Thoracic aorta (tissue), 2 donors: ENCODE measurements at places on chromosomes 6 and 20. TPM values are rescaled to one million over a fixed set of nuclear protein-coding genes. Genes with fewer than 3 reads are reported as not detected.

COL19A1 gene
- not detected for total RNA-seq

ARMH2 gene
- not detected for total RNA-seq

- no peak overlapping the region for H3K27ac ChIP-seq
- no peaks in the 10 kb centered on the region for H3K36me3 ChIP-seq
- no peak for DNase-seq
- no peak overlapping the region for H3K4me3 ChIP-seq
These were observed 16.9 kb downstream of the CDH22 start for GRCh38 chr20:46291401-46291800.

DNA sequence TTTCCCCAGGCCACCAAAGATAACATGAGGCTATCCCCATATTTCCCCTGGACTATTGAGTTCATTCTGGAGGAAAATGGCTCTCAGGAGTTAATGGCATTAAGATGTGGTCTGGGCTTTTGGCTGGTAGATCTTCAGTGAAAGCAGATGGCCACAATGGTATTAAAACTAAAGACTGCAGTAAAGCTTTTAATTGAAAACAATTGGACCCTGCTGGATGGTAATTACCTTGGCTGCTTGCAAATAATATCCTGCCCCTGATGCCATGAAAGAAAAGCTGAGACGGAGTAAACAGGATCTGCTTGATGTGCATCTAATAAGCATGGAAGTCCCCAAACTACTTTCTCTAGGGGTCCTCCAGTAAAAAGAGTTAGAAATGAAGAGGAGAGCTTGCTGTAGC, 255.8 kb downstream of the QKI start:
- H3K36me3 ChIP-seq, result no peaks in the 10 kb centered on the region
- H3K27ac ChIP-seq, result no peak overlapping the region
- H3K27me3 ChIP-seq, result no peaks in the 10 kb centered on the region
- H3K4me3 ChIP-seq, result no peak overlapping the region
- H3K4me1 ChIP-seq, result peaks cover 4% of the 10 kb centered on the region

- no peak overlapping the region for H3K27ac ChIP-seq
- H3K36me3 ChIP-seq, result peaks cover 29% of the 10 kb centered on the region
- H3K4me1 ChIP-seq, result peaks cover 3% of the 10 kb centered on the region
- DNase-seq, result no peak
These were observed 5.9 kb downstream of the ZSCAN31 start for GRCh38 chr6:28330041-28330440.

DNA sequence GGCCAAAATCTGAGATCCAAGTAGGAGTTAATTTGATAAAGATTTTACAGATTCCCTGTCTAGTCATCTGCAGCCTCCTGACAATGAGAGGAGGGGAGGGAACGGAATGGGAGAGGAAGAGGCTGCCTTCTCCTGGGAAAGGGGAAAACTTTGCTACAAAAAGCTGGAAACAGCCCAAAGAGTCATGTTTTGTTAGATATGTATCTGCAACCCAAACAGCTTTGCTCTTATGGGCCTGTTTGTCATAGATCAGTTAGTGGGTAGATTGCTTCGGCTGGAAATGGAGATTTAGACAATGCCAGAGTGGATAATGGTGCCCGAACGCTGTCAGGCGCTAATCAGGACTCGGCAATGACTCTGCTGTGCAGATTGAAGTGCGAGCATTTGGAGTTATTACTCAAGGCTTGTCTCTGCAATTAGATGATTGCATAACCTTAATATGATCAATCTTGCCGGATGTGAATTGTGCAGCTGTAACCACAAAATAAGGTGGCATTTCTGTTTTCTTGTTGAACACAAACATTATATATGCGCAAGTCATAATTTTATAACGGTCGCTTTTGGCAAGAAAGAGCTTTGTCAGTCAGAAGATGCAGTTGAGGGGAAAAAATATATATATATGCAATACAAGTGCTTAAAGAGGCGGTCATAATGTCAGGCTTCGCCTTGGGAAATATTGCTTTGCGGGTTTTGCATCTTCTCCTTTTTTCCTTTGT, 92.4 kb upstream of the MAFB start:
- no peak overlapping the region for H3K27ac ChIP-seq
- H3K4me1 ChIP-seq, result peaks cover 2% of the 10 kb centered on the region
- no peak overlapping the region for H3K4me3 ChIP-seq
- H3K27me3 ChIP-seq, result no peaks in the 10 kb centered on the region
- DNase-seq, result no peak

- no peaks in the 10 kb centered on the region for H3K4me1 ChIP-seq
- no peak for DNase-seq
- no peaks in the 10 kb centered on the region for H3K36me3 ChIP-seq
- H3K4me3 ChIP-seq, result no peak overlapping the region
- H3K27me3 ChIP-seq, result no peaks in the 10 kb centered on the region
These were observed 161.5 kb upstream of the THBS2 start for GRCh38 chr6:169415179-169415578.

C6orf136 gene
- total RNA-seq, result 17.1 TPM

DNA sequence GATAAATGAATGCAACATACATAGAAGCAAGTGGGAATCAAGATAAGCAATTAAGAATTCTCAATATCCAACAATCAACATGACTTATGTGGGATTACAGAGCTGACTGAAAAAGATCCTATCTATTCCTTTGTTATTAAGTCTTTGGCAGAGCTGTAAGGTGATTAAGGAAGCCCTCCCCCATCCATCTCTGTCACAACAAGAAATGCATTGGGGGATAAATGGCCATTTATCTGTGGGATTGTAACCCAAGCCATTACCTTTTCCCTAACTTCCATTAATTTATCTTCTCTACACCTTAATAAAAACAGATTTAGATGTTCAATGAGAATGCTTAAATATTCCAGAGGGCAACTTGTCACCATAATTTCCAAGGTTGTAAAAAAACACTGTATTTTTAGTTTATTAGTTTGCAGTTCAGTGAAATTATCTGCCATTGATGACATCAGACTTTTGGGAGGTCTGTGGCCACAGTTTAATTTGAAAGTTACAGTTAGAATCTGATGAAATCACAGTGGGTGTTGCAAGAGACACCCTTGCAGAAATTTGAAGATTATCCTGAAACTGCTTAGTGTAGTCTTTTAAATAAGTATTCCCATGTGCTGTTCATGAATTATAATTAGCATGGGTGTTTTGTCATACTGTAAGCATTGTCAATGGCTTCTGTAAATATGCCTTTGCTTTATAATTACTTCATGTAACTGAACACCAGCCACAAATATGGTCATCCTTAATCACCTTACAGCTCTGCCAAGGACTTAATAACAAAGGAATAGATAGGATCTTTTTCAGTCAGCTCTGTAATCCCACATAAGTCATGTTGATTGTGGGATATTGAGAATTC, 49.4 kb upstream of the FYN start:
- H3K4me3 ChIP-seq, result no peak overlapping the region
- DNase-seq, result no peak
- H3K27ac ChIP-seq, result no peak overlapping the region

- no peaks in the 10 kb centered on the region for H3K36me3 ChIP-seq
- no peak for DNase-seq
- H3K4me3 ChIP-seq, result peak overlapping the region; percentile 41
- no peaks in the 10 kb centered on the region for H3K27me3 ChIP-seq
- no peak overlapping the region for H3K27ac ChIP-seq
- H3K4me1 ChIP-seq, result no peaks in the 10 kb centered on the region
These were observed 2.6 kb upstream of the IPCEF1 start for GRCh38 chr6:154359161-154359574.

DNA sequence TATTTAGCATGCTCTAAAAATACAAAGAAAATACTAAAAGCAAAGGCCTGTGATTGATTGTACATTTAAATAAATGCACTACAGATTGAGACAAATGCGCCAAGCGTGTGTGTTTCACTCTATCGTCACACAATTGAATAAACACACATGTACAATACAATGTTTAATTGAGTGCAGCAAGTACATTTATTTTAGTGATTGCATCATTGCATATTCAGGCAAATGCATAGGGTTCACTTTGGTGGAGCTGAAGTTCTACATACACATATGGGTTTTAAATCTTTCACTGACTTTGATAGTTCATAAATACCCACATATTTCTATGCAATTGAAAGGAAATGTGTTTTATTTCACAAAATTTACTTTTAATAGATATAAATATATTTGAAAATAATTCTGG, 750.6 kb upstream of the MMS22L start:
- DNase-seq, result no peak
- no peak overlapping the region for H3K4me3 ChIP-seq
- H3K27ac ChIP-seq, result no peak overlapping the region
- H3K27me3 ChIP-seq, result no peaks in the 10 kb centered on the region
- H3K4me1 ChIP-seq, result no peaks in the 10 kb centered on the region
- H3K36me3 ChIP-seq, result no peaks in the 10 kb centered on the region

DNA sequence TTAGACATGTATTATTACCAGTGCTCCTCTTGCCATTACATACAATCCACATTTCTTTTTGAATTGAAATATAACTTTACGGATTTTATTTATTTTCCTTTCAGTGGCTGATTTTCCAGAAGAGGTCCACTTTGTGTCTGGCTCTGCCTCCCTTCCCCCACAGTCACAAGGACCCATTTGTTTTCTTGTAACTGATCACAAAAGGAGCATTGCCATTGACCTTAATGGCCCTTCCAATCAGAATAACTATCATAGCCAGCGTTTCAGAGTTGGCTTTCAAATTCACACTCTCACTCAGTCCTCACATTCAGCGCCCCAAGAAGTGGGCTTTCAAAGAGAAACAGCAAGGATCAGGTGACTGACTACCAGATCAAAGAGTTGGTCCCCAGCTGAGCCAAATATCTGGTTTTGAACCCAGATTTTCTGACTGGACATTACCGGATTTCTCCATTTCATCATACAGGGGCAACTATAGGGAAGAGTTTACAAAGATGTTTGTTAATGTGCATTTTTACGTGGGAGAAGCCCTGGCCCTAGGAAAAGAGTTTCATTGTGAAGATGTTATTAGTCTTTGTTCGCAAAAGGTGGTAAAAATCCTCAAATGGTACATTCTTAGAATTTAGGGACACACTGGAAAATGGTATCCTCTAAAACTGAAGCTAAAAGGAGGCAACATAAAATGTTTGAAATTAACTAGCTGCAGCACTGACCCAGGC, 2.0 kb upstream of the SLC22A23 start:
- DNase-seq, result no peak
- no peak overlapping the region for H3K4me3 ChIP-seq
- H3K4me1 ChIP-seq, result peaks cover 20% of the 10 kb centered on the region
- no peaks in the 10 kb centered on the region for H3K36me3 ChIP-seq

DNA sequence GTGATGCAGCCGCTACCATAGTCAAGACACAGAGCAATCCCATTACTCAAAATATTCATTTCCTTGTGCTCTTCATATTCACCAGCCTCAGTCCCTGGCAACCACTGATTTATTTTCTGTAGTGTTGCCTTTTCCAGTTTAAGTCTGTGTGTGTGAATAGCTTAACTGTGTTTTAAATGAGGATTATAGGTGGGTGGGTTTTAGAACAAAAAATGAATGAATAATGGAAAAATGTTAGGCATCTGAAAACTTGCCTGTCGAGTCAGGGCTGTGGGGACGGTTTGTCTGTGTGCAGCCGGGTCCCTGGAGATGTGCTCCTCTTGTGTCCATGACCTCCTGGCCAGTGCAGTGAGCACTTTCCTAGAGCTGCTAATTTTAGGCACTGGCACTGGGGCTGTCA, 27.1 kb downstream of the BANF2 start:
- H3K27me3 ChIP-seq, result no peaks in the 10 kb centered on the region
- no peaks in the 10 kb centered on the region for H3K36me3 ChIP-seq
- H3K4me1 ChIP-seq, result no peaks in the 10 kb centered on the region

HLA-DMA gene
- 53.2 TPM for total RNA-seq

CAGE1 gene
- not detected for total RNA-seq

DNA sequence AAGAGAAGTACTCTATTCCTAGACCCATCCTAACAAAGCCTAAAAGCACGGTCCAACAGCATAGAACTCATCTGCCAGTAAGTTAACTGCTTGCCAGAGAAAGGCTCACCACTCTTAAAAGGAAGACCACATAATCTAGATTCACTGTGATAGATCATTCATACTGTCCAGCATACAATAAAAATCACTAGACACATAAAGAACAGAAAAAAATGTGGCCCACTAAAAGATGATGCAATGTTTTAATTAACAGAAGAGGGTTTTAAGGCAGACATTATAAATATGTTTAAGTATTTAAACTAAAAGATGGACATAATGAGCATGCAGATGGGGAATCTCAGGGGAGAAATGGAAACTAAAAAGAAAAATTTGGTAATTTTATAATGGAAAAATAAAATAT, 157.5 kb upstream of the CDH4 start:
- no peaks in the 10 kb centered on the region for H3K27me3 ChIP-seq
- H3K27ac ChIP-seq, result no peak overlapping the region
- H3K4me3 ChIP-seq, result no peak overlapping the region
- no peak for DNase-seq
- no peaks in the 10 kb centered on the region for H3K4me1 ChIP-seq

- H3K27me3 ChIP-seq, result no peaks in the 10 kb centered on the region
- no peak overlapping the region for H3K27ac ChIP-seq
- H3K4me3 ChIP-seq, result no peak overlapping the region
- H3K36me3 ChIP-seq, result peaks cover 15% of the 10 kb centered on the region
These were observed 84.6 kb downstream of the KIF16B start for GRCh38 chr20:16488616-16489015.

TFAP2D gene
- not detected for total RNA-seq

CRISP2 gene
- total RNA-seq, result not detected

- no peak overlapping the region for H3K4me3 ChIP-seq
- H3K27ac ChIP-seq, result no peak overlapping the region
- DNase-seq, result peak; percentile 4
- no peaks in the 10 kb centered on the region for H3K4me1 ChIP-seq
These were observed 6.9 kb upstream of the OSER1 start for GRCh38 chr20:44217342-44218092.

- H3K4me1 ChIP-seq, result no peaks in the 10 kb centered on the region
- H3K36me3 ChIP-seq, result no peaks in the 10 kb centered on the region
- no peaks in the 10 kb centered on the region for H3K27me3 ChIP-seq
- DNase-seq, result no peak
These were observed 12.0 kb downstream of the RAET1E start for GRCh38 chr6:149885888-149886287.

DNA sequence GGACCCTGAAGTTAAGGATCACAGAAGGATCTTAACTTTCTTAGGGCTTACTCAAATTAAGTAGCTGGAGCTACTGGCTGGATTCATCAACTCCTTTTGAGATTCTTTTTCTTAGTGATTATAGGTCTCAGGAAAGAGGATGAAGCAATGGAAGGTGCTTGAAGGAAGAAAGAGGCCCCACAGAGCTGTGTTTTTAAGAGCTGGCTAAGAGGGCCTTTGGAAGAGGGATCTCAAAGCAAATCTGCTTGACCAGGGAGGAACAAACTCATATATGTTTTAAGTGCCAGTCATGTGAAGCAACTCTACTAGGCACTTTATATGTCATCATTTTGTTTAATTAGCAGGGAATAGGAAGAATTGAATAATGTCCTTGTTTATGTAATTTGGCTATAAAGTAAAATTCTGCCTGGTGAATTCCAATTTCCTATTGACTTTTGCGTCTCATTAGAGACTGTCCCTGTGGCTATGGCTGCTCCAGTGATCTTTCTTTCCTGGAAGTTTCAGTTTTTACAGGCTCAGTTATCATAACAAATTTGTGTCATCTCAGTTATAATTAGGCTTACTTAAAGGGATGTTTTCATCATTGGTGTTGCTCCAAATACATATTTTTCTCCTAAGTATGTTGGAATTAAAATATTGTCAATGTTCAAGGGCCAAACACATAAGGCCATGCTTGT, 222.8 kb upstream of the CITED2 start:
- no peaks in the 10 kb centered on the region for H3K27me3 ChIP-seq
- H3K4me1 ChIP-seq, result peaks cover 62% of the 10 kb centered on the region
- peak overlapping the region; percentile 72 for H3K27ac ChIP-seq
- no peaks in the 10 kb centered on the region for H3K36me3 ChIP-seq

- no peak overlapping the region for H3K4me3 ChIP-seq
- DNase-seq, result no peak
- H3K27ac ChIP-seq, result peak overlapping the region; percentile 2
- H3K27me3 ChIP-seq, result no peaks in the 10 kb centered on the region
- H3K4me1 ChIP-seq, result peaks cover 15% of the 10 kb centered on the region
- no peaks in the 10 kb centered on the region for H3K36me3 ChIP-seq
These were observed 340.9 kb upstream of the IRAK1BP1 start for GRCh38 chr6:78526432-78526831.
